ENCODE measurements at places on chromosomes 1 and 21.

DNA sequence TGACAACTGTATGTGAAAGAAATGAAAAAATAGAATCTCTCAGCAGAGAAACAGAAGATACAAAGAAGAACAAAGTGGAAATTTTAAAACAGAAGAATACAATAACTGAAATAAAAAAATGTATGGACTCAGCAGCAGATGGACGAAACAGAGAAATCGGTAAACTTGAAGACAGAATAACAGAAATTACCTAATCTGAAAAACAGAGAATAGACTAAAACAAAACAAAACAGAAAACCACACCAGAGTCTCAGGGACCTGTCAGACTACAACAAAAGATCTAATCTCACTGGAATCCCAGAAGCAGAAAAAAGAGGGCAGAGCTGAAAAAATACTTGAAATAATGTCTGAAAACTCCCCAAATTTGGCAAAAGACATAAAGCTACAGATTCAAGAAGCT lies 83.0 kb downstream of the ZSWIM5 start:
- DNase-seq: no peak

DNA sequence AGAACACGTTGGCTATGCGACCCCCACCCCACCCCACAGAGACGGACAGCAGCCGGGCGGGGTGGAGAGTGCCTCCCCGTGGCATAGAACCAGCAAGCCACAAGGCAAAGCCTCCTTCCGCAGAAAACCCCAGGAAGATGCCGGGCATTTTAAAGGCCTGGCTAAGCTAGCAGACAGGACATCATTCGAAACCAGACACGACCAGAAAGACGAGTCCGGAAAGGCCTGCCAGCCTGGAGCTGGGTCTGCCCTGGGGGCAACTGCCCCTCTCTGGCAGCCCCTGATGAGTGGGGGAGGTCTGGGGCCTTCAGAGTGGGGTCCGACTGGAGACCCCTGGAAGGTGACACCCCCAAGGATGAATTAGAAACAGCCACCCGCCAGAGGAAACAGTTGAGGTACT lies 8.5 kb downstream of the FTCD start:
- DNase-seq: peak; percentile 13

GRCh38 chr1:1038694-1039093 lies 18.8 kb downstream of the AGRN start:
- no peak for DNase-seq

DNA sequence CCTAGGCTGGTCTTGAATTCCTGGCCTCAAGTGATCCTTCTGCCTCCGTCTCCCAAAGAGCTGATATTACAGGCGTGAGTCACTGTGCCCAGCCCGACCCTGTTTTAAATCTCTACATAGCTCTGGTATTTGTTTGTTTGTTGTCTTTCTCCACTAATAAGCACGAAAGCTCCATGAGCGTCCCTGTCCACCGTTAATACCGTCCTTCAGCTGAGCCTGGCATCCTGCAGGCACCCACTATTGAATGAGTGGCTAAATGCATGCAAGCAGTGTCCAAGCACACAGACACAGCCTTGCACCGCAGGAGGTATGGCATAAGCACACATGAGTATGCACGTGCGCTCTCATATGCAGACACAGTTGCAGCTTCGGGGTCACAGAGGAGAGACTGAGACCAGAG lies 4.5 kb upstream of the COL16A1 start:
- DNase-seq: no peak

DNA sequence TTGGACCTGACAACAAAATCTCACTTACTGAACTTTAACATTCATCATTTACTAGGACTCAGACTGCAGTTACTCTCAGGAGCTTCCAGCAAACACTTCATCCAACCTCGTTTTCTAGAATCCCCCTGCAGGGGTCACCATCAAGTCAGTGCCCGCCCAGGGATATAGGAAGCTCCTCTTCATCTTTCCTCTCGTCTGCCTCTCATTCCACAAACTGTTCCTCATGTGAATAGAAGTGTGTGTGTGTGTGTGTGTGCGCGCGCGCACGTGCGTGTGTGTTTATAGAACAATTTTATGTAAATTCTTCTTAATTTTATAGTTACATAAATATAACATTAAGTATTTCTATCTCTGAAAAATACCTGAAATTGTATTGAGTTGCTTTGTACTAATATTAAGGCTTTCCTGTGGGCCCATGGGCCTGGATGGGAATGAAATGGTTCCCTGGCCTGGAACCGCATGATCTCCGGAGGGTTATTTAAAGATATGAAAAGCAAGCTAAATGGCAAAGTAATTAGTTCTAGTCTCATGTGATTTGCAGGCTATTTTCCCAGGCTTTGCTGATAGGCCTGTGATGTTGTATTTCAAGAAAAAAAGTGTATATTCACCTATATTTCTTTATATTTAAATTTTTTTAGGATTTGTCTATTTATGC lies 21.7 kb upstream of the ABCD3 start:
- DNase-seq: no peak

- no peak for DNase-seq
Observed at GRCh38 chr1:91768120-91768519, 117.8 kb downstream of the TGFBR3 start.

- peak; percentile 46 for DNase-seq
Observed at GRCh38 chr1:205748403-205749233, 1.4 kb downstream of the NUCKS1 start.

All from uterus (tissue), 4 donors.